ENCODE measurements at places on chromosomes 2 and 18. TPM values are rescaled to one million over a fixed set of nuclear protein-coding genes. Genes with fewer than 3 reads are reported as not detected.

The KIDINS220 gene
- total RNA-seq = 28.8 TPM

The GPR155 gene
- total RNA-seq = 14.4 TPM

DNA sequence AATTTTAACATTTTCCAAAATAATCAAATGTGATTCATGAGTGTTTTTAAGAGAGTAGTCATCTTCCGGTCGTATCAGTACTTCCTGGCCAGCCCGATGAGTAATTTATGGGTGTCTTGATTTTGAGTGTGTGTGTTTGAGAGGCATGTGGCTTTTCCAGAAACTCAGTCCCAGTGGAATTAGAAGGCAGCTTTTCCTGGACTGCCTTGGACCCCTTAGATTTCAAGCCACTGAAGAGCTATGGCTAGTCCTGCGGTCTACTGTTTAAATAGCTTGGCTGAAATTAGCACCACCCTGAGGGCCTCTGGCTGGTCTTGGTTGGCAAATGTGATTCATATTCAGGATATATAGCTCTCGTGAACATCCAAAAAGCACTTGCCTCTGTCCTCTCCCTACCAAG is 59.4 kb downstream of the HK2 start:
- DNase-seq = no peak

- DNase-seq = no peak
Measured at GRCh38 chr2:197925204-197925603, 120.8 kb downstream of the PLCL1 start.

DNA sequence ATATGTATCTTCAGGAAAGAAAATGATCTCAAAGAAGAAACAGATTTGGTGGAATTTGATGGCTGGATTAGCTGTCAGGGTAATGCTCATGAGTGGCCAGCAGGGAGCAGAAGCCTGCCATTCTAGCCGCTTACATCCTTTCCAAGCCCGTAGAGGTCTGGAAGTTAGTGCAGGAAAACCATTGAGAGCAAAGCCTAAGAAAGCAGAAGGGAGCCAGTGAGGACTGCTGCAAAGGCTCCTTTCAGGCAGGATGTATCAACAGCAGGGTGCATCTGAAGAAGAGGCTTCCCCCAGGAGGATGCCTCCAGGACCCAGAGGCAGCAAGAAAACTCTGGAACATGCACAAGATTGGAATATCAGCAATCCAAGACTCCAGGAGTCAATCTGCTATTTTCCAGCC is 22.9 kb upstream of the LBH start:
- peak; percentile 64 for DNase-seq

GRCh38 chr18:64438178-64438577 is 289.3 kb upstream of the LINC00305 start:
- no peak for DNase-seq

GRCh38 chr18:79515944-79516351 is 120.2 kb downstream of the NFATC1 start:
- no peak for DNase-seq

DNA sequence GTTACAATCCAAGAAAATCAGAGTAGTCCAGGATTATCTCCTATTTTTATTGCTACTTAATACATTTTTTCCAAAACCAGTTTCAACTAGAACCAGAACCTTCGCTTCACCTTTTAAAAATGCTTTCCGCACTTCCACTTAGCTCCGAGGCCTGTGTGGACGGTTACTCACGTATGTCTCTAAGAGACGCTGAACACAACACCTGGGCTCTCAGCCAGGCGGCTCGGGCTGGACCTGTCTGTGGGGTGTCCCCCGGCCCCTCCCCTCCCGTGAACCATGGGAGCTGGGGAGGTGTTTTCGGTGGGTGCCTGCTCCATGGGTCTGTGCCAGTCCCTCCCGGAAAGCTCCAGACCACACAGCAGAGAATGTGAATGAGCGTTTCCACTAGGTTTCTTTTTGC is 223.8 kb downstream of the GLI2 start:
- no peak for DNase-seq

DNA sequence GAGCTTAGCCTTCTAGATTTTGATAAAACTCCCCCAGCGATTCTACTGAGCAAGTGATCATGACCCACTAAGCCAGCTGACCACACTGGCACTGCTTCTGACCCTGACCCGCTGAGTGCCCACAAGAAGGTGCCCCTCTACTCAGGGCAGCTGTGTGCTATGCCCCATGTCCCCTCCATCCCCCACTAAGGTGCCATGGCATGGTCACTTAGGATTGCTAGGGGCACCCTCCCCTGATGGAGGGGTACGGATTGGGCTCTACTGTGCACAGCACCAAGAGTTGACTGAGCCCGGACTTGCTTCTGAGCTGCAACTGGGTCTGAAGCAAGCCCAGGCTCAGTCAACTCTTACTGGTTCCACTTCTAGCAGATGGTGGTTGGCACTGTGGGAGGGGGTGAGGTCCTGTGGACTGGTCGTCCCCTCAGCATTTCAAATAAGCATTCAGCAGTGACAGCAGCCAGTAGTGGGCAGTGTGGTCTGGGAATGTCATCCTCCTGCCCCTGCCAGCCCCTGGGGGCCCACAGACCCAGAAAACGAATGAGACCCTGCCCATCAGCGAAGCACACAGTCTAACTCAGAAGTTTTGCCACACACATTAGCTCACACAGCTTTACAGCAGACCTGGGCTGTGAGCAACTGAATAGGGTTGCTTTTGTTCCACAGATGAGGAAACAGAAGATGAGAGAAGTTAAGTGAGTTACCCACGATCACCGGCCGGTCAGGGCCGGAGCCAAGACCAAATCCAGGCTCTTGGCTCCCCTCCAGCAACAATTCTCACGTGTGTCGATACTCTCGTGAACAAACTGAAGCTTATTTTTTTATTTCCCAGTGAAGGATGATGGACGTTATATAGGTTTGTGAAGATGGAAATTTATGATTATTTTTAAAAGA is 52.1 kb upstream of the FOSL2 start:
- no peak for DNase-seq

DNA sequence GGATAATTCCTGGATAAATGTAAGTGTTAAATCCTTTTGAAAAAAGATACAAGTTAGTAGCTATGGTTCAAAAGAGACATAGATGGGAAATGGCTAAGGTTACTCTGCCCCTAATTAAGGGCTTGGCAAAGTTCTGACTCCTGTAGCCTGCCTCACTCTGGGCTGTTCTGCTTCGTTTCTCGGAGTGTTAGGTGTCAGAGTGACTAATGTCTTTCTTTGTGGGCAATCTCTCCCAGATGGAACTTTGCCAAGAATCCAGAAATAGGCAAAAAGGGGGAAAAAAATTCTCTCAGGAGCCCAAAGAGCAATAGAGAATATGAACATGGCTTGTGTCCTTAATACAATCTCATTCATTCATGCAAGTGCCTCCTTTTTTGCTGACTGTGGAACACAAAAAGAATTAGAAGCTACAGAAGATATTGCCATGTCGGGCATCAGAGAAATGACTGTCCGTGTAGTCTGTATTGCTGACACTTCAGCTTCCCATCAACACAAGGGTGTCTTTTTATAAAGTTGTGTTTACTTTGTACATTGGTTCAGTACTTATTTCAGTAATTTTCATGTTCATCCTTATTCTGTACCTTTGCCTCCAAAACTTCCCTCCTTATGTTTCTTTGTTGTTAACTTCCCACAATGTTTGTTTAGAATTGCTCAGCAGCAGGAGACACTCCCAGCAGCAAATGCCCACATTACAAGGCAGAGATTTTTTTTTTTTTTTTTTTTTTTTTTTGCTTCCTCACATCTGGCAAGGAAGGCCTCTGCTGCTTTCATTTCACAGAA is 134.0 kb downstream of the FTCDNL1 start:
- DNase-seq = no peak

GRCh38 chr2:747762-748351 is 70.7 kb upstream of the TMEM18 start:
- no peak for DNase-seq
